NCI-H510A (cell line): ENCODE measurements at places on chromosomes 2 and 18.

GRCh38 chr2:222903234-222904220 lies 42.7 kb downstream of the ACSL3 start:
- DNase-seq, result no peak

- DNase-seq, result no peak
Measured at GRCh38 chr2:43718530-43719124, 42.4 kb upstream of the C1GALT1C1L start.

GRCh38 chr2:98827625-98828368 lies 96.9 kb upstream of the MGAT4A start:
- no peak for DNase-seq

- DNase-seq, result no peak
Measured at GRCh38 chr2:152335726-152336118, 748 bp downstream of the FMNL2 start.

DNA sequence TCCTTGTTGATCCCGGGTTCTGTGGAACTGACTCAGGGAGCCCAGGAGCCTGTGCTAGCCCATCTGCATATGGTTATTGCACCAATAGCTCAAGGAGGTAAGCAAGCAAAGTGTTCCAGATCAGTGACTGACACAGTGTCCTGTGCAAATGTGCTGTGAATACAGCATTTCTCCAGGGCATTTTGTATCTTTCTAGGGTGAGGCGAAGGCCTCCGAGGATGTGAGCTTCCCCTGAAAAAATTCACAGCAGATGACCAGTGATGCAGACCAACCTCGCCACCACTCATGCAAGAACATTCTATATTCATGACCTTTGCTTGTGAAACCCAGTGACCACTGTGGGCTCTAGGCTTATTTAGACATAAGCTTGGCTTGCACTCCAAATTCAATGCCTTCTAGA lies 15.2 kb upstream of the NT5DC4 start:
- DNase-seq, result no peak

DNA sequence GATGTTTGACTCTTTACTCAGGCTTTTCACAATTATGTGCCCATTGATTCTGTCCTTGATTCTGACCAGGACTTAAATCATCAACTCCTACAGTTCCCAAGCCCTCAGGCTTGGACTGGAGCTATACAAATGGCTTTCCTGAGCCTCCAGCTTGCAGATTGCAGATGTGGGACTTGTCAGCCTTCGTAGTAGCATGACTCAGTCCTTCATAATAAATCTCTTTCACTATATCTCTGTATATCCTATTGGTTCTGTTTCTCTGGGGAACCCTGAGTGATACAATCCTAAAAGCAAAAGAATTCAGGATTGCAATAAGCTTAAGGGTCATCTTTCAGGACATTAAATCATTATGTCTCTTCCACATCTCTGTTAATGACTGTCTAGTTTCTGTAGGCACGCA lies 356.6 kb downstream of the RIT2 start:
- DNase-seq, result no peak

- no peak for DNase-seq
Measured at GRCh38 chr2:194105358-194105757, 1551.7 kb upstream of the SLC39A10 start.

DNA sequence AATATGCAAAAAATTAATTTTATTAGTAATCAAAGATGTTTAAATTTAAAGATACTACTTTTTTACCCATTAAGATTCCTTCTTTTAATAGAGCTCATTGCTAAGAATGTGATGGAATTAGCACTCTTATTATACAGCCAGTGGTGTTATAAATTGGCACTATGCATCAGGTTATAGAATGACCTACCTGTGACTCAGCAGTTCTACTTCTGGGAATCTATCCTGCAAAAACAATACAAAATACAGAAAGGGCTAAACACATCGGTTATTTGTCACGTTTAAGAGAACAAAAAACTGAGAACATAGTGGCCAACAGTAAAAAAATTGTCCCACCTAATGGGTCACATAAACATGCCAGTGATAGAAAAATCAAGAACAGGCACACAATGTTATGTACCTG lies 9.4 kb upstream of the ADD2 start:
- no peak for DNase-seq

DNA sequence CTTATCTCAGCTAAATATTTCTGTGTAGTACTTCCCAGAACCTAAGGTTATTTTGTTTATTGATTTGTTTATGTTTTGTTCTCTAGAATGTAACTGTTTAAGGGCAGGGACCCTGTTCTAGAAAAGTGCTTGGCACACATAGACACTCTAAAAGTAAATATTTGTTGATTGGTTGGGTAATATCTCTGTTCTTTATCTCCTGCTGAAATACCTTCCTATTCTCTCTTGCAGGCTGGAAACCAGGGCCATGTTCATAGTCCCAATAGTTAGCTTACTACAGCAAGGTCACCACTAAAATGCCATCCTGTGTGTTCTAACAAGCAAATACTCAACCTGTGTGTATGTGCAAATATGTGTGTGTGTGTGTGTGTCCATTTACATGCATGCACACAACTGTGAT lies 375.6 kb upstream of the MEIS1 start:
- DNase-seq, result no peak

GRCh38 chr18:12820506-12820905 lies 63.5 kb downstream of the PTPN2 start:
- DNase-seq, result no peak

- peak; percentile 1 for DNase-seq
Measured at GRCh38 chr2:54176577-54176976, 61.2 kb downstream of the ACYP2 start.

- DNase-seq, result no peak
Measured at GRCh38 chr2:61887717-61888266, 664 bp downstream of the CCT4 start.

DNA sequence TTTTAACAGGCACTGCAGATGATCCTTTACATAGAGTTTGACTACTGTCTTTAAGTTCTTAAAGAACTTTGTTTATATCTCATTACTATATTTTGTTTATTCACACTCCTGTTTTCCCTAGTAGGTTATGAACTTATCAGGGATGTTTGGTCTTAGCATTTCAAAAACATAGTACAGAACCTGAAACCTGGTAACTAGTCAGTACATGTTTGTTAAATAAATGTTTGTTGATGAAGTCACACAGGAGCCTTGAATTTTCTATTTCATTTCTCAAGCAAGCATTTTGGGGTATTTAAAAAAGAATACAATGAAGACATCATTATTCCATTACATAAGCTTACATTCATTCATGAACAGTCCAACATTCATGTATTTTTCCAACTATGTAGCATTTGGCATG lies 280.3 kb upstream of the ZSWIM2 start:
- no peak for DNase-seq

DNA sequence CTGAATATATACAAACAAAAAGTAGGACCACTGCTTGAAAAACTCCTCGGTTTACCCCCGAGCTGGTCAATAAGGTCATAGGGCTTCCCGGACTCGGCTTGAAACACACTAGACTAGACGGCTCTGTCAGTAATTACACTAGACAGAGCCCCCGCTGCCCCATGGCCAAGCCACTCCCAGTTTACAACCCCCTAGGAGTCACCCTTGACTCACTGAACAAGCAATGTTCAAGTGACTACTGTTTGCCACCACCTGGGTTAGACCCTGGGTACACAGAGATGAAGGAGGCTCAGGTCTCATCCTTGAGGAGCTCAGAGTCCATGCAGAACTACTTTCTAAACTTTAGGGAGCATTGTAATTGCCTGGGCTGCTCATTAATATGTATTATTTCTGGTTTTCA lies 13.7 kb upstream of the PRELID3A start:
- no peak for DNase-seq

- no peak for DNase-seq
Measured at GRCh38 chr18:75728621-75729020, 301.1 kb upstream of the SMIM21 start.

DNA sequence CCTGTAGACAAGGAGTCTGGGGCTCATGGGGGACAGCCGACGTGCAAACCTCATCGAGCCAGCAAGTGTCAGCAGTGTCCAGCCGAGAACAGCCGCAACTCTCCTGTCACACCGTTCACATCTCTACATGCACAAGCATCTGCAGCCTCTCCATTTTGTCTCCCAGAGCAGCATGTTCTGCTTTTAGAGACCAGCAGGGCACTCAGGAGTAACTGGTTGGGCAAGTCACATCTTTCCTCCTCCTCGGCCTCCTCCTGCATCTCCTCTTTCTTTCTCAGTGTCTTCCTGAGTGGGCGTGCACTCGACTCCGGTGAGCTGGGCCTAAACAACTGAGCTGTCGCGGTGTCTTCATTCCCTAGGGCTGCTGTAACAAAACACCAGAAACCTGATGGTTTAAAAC lies 249.9 kb downstream of the SH3BP4 start:
- DNase-seq, result peak; percentile 8
